Trophoblast cell (in vitro differentiated cells and primary cell): ENCODE measurements at places on chromosomes 2 and 18.

- DNase-seq, result peak; percentile 29
Measured at GRCh38 chr18:22961156-22961555, 28.0 kb downstream of the RBBP8 start.

DNA sequence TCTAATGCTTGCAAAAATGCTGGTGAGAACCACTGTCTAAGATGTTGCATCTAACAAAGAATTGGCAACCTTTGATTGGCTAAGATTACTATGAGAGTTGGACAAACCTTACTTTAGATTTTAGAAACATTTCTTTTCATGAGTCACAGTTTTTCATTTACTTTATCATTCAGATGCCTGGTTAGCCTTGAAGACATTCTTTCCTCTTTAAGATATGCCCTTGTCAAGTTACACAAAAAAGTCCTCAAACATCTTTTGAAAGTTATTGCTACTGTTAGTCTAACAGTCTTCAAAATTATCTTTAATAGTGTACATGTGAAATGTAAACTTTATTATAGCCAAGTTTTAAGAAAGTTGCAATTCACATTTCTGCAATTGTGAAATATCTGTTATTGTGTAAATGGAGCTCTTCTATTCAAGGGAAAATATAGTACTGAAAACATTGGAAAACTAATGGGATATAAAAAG lies 276.3 kb downstream of the RND3 start:
- no peak for DNase-seq

GRCh38 chr2:102506743-102507142 lies 33.7 kb downstream of the SLC9A4 start:
- no peak for DNase-seq

GRCh38 chr2:16044946-16045456 lies 104.7 kb downstream of the MYCN start:
- DNase-seq, result no peak

- peak; percentile 95 for DNase-seq
Measured at GRCh38 chr2:84958135-84959059, 12.6 kb upstream of the KCMF1 start.

DNA sequence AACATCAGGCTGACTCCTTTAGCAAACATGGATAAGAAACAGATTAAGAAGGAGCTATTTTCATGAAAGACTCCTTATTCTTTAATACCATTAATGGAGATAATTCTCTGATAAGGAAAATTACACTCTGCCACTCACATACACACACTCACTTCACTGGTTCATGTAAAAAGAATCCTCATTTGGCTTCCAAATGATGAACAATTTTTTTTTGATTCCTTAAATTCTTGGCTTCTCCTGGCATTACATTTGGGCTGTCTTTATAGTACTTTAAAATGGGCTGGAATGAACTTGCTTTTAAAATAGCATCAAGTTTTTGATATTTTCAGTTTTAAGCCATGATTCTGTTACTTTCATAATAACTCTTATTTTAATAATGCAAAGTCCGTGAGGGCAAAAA lies 328.6 kb downstream of the SLC8A1 start:
- no peak for DNase-seq

DNA sequence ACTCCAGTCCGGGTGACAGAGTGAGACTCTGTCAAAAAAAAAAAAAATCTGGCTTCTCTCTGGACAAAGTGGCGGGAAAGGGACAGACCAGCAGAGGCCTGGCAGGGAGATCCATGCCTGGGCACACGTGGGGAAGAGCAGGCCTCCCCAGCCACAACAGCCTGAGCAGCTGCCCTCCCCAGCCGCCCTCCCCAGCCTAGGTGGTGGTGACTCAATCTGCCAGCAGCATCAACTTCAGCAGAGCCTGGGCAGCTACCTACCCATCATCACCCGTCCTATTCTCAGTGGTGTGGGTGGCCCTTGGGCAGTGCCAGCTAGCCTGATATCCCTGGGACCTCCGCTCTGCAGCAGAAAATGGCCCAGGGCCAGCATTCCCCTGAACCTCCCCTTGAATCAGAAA lies 612.4 kb downstream of the FBXO15 start:
- DNase-seq, result no peak

DNA sequence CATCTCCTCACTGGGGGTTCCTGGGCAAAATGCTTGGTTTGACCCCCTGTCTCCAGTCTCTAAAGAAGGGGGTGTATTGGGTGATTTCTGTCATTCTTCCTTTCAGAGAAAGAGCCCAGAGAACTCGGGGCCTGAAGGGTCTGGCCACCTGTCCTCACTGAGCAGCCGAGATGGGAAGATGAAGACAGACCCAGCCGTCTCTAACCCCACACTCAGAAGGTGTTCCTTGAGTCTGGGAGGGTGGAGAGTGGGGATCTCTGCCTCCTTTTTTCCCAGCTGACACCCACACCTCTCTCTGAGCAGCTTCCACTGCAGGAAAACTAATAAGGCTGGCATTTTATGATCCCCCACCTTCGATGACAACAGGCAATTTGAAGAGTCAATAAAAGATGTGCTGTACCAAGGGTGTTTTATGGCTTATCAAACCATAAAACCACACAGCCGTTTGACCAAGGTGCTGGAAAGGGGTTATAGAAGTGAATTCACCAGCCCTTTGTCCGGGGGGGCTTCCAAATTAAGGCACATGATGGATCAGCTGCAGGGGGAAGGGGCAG lies 213.8 kb downstream of the SMAD2 start:
- no peak for DNase-seq

DNA sequence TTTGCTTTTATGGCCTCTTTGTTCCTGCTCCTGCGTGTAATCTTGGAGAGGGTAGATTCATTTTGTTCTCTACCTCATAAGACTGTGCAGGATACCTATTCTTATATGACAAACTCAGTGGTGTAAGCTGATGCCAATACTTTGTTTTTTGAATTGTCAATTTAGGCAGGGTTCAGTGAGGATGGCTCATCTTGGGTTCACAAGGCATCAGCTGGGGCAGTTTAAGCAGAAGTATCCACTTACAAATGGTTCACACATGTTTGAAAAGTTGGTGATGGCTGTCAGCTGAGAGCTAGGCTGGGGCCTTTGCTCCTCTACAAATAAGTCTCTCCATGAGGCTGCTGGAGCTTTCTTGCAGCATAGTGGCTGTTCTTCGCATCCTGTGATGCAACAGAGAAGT lies 920.6 kb upstream of the PIK3C3 start:
- no peak for DNase-seq

DNA sequence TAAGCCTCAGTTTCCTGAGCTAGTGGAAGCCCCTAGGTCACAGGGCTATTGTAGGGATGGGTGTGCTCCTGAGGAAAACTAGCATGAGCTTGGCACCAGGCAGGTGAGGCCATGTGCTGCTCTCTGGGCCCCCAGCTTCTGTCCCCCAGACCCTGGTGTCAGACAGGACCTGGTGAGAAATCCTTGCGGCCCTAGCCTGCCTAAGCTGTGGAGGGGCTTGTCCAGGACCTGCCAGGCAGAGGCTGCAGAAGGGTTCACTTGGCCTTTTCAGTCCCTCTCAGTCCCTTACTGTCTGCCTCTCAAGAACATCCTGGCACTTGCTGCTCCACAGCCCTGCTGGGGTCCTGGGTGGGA lies 58.4 kb downstream of the ZFP36L2 start:
- no peak for DNase-seq

DNA sequence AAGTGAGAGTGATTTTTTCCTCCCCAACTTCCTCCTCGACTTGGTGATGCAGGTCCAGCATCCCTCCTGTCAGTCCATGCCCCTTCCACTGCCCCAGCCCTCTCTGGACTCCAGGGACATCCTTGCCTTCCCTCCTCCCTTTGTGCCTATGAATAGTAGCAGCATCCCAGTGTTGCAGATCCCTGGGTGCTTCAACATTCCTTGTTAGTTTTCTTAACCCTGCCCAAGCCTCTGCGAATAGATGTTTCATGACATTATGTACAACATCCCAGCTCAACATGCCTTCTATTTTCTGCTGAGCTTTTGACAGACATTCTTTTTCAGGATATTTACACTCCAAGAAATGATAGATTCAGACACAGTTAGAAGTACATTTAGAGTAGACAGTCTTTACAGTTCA lies 35.3 kb upstream of the CCDC150 start:
- DNase-seq, result no peak

GRCh38 chr18:50620319-50620718 lies 60.4 kb downstream of the MAPK4 start:
- DNase-seq, result no peak

- DNase-seq, result peak; percentile 35
Measured at GRCh38 chr2:7825591-7826312, 856.1 kb upstream of the ID2 start.

DNA sequence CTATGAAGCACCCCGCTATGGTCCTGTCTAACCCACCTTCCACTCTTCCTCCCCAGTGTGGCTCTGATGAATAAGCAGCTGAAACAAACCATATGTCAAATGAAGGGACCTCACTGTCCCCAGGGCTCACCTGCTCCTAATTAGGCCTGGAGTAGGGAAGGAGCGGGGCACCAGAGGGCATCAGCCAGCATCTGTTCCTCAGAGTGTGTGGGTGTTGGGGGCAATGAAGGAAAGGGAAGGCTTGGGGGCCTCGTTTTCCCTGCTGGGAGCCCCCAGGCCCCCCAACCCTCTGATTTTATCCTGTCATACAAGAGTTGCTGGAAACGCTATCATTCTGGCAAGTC lies 274.7 kb downstream of the HAUS1 start:
- DNase-seq, result no peak

- DNase-seq, result peak; percentile 50
Measured at GRCh38 chr2:36473230-36473629, 117.7 kb downstream of the CRIM1 start.

- DNase-seq, result no peak
Measured at GRCh38 chr2:23510471-23510870, 125.5 kb downstream of the KLHL29 start.

- no peak for DNase-seq
Measured at GRCh38 chr2:141941210-141941714, 189.6 kb downstream of the LRP1B start.

DNA sequence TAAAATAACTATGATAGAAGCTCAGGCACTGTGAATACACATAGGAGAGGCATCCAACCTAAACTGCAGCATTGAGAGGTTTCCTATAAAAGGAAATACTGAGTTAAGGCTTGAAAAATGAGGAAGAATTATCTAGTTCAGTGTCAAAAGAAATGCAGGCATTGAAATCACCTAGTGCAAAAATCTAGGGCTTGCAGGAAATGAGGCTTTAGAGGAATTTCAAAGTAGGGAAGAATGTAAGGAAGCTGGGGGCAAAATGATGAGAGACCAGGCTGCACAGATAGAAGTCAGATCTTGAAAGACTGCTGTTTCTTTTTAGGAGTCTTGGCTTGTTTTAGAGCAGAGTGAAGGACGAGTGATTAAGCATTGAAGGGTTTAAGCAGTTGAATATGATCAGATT lies 28.1 kb upstream of the SCYGR2 start:
- peak; percentile 83 for DNase-seq

DNA sequence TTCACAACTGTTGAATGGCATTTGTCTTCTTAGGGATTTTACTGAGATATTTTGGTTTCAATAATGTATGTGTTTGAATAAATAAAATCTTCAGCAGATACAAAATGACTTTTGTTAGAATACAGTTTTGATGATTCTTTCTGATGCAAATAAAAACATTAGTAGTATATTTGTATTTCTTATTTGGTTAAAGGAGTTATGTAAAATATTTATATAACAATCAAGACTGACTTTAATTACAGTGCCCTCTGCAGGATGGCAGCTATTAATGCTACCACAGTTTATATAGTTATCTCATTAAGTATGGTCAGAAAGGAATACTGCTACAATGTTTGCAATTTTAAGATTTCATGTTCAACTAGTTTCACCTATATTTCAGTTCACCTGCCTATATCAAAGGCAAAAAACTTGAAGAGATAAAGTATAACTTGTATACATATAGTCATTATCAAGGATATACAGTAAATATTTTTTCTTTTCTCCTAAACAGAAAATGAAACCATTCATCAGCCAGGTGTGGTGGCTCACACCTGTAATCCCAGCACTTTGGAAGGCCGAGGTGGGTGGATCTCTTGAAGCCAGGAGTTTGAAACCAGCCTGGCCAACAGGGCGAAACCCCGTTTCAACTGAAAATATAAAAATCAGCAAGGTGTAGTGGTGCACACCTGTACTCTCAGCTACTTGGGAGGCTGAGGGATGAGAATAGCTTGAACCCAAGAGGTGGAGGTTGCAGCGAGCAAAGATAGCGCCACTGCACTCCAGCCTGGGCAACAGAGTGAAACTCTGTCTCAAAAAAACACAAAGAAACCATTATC lies 19.8 kb downstream of the ARL5A start:
- DNase-seq, result no peak

DNA sequence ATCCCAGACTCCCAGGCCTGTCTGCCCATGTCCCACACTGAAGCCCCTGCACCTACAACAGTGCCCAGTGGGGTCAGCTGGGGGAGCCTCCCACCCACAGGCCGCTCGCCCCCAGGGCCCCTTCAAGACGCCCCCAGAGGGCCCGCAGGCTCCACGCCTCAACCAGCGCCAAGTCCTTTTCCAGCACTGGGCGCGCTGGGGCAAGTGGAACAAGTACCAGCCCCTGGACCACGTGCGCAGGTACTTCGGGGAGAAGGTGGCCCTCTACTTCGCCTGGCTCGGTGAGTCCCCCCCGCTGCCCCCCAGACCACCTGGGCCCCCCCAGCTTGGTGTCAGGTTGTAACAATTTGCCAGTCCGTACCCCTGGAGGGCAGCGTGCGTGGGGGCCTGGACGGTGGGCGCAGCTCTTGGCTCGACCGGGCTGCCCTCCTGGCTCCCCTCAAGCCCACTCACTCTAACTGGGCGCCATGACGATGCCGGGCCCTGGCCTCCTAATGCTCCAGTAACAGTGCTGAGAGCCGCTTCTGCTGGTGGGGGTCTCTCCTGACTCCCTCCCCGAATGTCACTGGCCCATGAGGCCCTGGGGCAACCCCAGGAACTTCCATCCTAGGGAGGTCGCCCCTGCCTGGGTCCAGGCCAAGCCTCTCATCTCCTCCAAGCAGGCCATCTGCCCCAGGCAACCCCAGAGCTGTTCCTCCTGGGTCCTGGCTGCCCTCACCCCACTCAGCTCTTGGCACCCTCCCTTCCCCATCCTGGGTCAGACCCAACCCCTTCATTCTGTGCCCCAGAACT lies 14.9 kb downstream of the ANO7 start:
- no peak for DNase-seq

DNA sequence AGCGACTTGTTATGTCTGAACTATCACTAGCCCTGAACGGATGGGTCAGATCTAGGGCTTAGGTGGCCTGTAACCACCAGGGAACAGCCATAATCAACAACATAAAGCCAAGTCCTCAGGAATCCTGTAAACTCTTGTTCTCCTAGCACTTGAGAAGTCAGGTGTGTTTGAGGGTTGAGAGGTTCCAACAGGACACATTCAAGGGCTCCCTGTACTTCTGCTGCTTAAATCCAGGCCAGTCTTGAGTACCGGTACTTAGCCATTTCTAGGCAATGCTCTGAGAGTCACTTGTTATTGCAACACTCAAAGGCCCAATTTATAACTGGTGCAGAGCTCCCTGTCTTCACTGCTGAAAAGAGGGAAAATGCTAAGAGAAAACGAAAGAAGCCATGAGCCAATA lies 21.6 kb upstream of the SLC40A1 start:
- no peak for DNase-seq

DNA sequence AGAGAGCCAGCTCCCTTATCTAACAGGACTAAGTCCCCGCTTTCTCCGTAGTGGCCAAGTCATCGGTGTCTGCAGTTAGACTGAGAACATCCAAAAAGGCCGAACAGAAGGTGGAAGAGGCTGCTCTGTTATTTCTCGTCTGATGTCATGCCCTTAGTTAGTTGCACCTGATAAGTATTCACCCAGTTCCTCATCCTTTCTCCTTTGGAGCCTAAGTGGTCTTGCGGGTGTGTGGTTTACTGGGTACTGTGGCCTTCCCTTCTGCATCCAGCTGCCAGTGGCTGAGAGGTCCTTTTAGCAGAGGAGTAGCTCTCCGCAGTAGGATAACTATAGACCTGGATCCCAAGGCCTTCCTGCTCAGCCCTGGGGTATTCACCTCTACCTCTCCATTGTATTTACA lies 211.6 kb downstream of the BCL2 start:
- no peak for DNase-seq

GRCh38 chr2:179349670-179350303 lies 85.2 kb upstream of the SESTD1 start:
- no peak for DNase-seq
